ENCODE measurements at places on chromosomes 12 and 14. TPM values are rescaled to one million over a fixed set of nuclear protein-coding genes. Genes with fewer than 3 reads are reported as not detected.

DNA sequence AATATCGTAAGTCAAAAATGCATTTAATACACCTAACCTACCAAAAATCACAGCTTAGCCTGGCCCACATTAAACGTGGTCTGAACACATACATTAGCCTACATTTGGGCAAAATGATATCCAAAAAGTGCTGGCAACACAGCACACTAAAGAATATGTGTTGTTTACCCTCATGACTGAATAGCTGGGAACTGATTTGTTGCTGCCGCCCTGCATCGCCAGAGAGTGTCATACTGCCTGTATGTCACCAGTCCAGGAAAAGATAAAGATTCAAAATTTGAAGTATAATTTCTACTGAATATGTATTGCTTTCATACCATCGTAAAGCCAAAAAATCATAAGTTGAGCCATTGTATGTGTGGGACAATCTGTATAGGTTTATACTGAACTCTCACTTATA lies 157.8 kb downstream of the NUBPL start:
- DNase-seq = no peak

- no peak for DNase-seq
These were observed 161.3 kb upstream of the BMP4 start for GRCh38 chr14:54117924-54118323.

- no peak for DNase-seq
These were observed 473.5 kb downstream of the ETNK1 start for GRCh38 chr12:23098517-23098916.

- DNase-seq = no peak
These were observed 403.9 kb downstream of the MED13L start for GRCh38 chr12:115873451-115874082.

ULK1 gene
- total RNA-seq = 27.6 TPM

MPHOSPH9 gene
- 27.9 TPM for total RNA-seq

- DNase-seq = no peak
These were observed 21.8 kb downstream of the WDHD1 start for GRCh38 chr14:55005071-55005470.

DNA sequence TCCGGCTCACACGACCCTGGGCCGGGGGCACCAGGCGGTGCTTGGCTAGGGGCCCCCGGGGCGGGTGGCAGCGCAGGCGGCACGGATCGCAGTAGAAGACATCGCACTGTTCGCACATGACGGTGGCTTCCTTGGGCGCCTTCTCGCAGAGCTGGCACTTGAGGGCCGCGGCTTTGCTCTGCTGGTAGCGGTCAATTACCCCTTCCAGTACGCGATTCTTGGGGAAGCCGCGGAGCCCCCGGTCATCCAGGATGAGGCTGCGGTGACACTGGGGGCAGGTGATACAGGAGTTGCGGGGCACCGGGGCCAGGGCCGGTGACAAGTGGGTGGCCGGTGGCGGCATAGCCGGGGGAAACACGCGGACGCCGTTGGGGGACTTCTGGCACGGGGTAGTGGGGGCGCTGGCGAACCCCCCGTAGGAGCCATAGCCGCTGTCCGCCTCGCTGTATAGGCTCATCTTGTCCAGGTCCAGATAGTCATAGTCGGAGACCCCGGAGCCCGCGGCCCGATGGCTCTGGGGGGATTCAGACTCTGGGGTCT lies 553 bp downstream of the TRIM9 start:
- DNase-seq = no peak

- DNase-seq = peak; percentile 35
These were observed 201.7 kb downstream of the EXOC5 start for GRCh38 chr14:57066887-57067513.

ADAMTS20 gene
- total RNA-seq = not detected

ADAM21 gene
- 0.10 TPM for total RNA-seq

GRCh38 chr12:30965613-30965985 lies 39.1 kb downstream of the TSPAN11 start:
- no peak for DNase-seq

MVK gene
- 11.2 TPM for total RNA-seq

PROX2 gene
- not detected for total RNA-seq

DNA sequence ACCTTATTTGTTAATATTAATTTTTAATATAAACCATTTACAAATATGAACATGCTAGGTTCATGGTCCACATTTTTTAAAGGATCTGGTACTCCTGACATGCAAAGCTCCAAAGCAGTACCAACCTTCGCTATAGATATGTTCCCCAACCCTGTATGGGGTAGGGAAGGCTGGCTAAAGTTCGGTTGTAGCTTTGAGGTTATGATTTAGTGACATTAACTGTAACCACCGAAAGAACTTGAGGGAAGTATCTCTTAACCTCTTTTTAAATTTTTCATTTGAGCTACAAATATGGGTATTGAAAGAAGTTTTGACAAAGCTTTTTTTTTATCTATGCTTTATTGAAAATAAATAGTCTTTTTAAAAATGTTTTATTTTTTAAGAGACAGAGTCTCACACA lies 115.5 kb downstream of the DYRK2 start:
- DNase-seq = no peak

TPH2 gene
- not detected for total RNA-seq

DNA sequence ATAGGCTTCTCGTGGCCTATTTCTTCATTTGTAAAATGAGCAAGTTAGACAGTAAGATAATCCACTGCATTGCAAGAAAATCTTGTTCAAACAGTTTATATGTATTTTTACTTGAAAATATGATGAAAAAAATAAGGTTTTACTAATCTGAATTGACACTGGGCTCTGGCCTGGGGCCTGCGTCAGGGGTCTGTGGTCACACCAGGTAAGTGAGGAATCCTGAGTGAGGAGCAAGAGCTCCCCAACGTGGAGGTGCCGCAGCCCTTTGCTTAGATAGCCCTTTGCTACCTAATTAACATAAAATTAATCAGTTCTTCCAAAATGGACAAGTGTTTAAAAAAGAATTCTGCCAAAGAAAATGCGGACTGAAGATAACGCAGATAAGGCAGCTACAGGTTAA lies 39.1 kb upstream of the STAB2 start:
- no peak for DNase-seq

- DNase-seq = no peak
These were observed 43.5 kb downstream of the MNAT1 start for GRCh38 chr14:60777856-60778578.

GRCh38 chr12:83769151-83769550 lies 1082.4 kb downstream of the TMTC2 start:
- DNase-seq = no peak

DNA sequence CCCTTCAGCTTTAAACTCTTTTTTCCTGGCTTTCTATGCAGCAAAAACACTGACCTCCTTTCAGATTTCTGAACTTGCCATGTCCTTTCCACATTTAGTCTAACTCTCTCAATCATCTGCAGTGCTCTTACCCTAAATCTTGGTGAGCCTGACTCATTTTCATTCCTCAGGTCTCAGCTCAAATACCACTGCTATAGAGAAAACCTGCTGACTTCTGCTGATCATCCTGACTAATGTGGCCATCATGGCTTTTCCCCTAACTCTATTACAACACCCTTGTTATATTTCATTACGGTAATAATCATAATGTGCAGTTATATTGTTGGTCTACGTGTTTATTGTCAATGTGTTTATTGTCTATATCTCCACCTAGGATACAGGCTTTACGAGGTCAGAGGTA lies 207.3 kb upstream of the OR4E1 start:
- DNase-seq = no peak

DNA sequence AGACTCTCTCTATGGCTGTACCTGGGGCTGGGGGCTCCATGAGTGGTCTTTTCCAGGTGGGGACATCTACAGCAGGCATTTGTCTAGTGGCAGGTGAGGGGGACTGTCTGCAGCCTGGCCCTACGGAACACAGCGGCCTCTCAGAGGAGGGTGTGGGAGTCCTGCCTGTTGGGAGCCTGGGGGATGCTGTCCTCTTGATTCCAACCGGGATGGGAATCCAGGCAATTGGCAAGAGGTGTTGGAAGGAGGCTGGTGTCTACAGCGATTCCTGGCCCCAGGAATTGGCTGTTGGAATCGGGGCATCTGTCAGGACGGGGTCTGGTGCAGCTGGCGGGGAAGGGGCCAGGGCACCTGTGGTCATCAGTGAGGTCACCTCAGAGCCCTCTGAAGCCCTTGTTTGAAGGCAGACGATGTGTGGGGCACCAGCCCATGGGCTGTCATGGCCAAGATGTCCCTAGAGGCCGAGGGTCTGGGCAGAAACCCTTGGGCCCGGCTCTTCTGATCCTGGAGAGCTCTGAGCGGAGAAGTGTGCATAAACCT lies 386.3 kb downstream of the TMEM121 start:
- DNase-seq = peak; percentile 4

GRCh38 chr14:99217066-99217955 lies 54.7 kb downstream of the BCL11B start:
- DNase-seq = no peak

SLC11A2 gene
- total RNA-seq = 56.9 TPM

- DNase-seq = no peak
These were observed 57.6 kb downstream of the EID3 start for GRCh38 chr12:104360983-104361707.

TPPP2 gene
- 0.44 TPM for total RNA-seq

- DNase-seq = no peak
These were observed 176.1 kb downstream of the APAF1 start for GRCh38 chr12:98821232-98821631.

DNA sequence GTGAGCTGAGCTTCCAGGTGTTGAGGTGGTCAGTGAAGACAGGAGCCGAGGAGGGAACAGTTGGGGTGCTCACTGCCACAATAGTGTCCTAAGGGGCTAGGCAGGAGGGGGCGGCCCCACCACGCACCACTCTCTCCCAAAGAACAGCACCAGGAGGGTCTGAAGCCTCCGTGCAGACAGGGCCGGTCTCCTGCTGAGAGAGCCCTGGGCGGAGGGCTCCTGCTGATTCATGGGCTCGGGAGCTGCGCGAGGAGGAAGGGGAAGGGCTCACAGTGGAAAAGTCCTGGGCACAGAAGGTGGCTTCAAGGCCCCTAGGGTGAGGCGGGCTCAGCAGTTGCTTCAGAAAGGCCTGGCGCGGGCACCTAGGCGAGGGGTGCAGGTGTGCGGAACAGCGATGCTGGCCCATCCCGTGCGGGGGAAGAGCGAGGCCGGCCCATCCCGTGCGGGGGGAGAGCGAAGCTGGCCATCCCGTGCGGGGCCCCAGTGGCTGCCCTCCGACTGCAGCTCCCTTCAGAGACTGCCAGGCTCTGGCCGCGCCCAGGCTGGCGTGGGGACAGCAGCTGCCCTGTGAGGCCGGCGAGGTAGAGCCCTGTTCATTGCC lies 176.7 kb downstream of the ADGRD1 start:
- DNase-seq = no peak

DNA sequence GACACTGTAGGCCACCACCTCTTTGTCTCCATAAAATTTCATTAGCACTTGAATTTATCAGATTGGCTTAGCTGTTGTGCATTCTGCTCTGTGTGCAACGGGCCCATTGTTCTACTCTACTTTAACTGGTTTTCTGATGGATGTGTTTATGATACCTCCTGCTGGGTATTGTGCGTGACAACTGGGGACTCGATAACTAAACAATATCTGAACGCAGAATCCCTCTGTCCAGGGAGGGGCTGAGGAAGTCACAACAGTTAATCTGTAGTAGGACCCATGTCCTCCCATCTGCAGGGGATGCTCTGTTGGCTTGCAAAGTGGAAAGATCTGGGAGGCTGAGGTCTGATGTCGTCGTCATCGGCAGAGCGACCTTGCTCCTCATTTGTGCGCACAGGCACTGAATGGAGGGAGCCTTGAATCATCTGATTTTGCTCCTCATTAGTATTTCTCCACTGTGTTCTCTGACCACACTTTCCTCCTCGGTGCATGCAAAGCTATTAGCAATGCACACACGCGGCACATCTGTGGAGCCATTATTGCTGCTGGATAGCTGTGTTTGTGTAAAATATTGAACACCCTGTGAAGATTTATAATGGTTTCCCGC lies 422.5 kb downstream of the NRXN3 start:
- DNase-seq = no peak

DNA sequence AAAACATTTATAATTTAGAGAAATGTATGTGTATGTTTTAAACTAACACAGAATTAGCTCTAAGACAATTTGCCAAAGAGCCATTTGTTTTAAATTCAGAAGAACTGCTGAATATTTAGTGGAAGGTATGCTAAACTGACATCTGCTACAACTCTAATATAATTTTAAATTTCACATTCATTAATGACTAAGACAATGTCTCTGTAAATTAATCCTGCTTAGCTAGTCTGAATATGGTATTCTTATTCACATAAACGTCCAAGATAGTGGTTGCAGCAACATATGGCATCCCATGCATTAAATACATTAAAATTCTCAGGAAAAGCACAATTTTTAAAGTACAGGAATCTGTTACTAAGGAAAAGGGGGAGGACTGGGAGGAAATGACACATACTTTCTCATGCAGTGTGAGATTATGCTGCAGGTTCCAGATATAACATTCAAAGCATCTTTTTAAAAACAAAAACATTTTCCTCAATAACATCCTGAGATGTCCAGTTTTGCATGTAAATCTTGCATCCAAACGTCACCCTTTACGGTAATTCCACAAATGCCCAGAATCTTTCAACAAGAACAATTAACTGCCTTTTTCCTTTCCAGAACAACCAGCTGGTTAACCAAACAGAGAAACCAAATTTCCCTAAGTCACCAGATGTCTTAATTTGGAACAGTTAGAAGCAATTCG lies 26.9 kb downstream of the WDR89 start:
- DNase-seq = no peak

DAO gene
- not detected for total RNA-seq

GRCh38 chr12:50862316-50862715 lies 19.6 kb downstream of the TMPRSS12 start:
- DNase-seq = no peak

GRCh38 chr14:42671636-42672035 lies 1065.0 kb downstream of the LRFN5 start:
- no peak for DNase-seq

DNA sequence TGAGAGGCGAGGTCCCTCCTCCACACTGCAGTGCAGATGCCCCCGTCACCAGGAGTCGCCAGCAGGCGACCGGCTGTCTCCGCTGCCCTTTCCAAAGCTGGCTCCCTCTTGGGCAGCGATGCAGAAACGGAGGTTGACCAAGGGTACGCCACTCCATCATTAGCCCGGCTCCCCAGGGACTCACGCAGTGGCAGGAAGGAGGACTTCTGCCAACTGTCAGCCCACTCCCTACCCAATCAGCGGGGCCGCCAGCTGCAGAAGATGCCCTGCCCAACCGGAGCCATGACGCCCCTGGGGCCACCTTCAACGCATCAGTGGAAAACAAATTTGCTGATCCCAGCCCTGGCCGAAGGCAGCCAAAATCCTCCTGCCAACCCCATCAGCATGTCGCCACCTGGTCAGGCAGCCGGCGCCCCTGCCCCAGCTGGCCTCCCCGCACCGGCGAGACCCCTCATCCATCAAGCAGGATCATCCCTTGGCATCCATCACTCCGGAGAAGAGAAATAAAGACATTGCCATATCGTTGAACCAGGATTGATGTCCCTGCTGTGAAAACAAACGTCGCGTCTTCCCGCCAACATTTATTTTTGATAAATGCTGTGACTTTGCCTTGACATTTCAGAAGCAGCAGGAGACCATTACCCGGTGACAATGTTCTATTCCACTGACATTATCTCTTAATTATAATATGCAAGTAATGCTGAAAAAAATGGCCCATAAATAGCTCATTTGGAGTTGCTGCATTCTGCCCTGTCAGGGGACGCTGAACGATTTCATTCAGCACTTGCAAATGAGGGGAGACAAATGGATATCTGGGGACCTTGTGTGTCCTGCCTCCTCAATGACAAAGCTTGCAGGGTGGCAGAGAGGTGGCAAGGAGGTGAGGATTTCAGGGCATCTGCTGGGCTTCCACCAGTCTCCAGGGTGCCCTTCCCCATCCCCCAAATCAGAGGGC lies 105.1 kb downstream of the SCARB1 start:
- no peak for DNase-seq

- no peak for DNase-seq
These were observed 3.9 kb downstream of the AJUBA start for GRCh38 chr14:22978487-22978837.

Data from left cardiac atrium (tissue), 4 donors.